GM04503 (cell line): ENCODE measurements at places on chromosomes 3 and 15.

DNA sequence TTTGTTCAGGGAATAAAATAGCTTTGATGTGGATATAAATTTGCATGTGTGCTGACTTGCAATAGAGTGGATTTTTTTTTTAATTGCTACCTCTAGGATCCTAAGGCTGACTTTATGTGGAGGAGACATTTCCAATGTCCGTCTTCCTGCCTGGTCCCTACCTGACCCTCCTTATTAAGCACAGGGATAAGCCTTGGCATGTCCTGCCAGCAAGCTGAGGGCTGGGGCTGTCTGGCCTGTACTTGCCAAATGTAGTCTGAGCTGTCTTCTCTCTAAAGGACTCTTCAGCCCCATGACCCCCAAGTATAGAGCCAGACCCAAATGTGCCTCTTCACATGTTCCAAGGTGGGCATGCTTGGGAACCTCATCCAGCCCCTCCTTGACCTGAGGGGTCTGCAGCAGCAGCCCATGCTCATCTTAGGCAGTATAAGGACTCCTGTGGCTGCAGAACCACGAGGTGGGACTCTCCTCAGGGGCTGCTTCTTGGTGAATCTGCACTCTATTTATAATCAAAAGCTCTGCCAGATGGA lies 88.8 kb downstream of the CACNA1D start:
- no peak for DNase-seq

DNA sequence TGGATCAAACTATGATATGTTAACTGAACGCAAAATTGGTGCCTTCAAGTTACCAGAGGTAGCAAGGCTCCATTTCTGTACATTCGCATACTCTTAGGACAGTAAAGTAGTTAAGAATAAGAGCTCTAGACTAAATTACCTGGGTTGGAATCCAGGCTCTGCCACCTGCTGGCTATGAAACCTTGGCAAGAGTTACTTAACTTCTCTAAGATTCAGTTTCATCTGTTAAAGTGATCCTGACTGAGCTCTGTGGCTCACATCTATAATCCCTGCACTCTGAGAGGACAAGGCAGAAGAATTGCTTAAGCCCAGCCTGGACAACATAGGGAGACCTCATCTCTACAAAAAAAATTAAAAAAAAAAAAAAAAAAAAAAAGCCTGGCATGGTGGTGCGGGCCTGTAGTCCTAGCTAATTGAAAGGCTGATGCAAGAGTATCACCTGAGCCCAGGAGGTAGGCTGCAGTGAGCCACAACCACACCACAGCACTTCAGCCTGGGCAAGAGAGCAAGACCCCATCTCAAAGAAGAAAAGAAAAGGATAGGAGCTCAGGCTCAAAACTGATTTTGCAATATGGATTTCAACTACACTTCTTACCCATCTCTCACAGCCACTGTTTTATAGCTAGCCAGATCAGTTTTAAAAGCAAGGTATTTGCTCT lies 21.3 kb downstream of the GSK3B start:
- no peak for DNase-seq

GRCh38 chr3:53833053-53833645 lies 13.1 kb downstream of the CHDH start:
- no peak for DNase-seq

GRCh38 chr3:131711114-131711768 lies 208.5 kb upstream of the MRPL3 start:
- DNase-seq = no peak

- DNase-seq = no peak
These were observed 251.0 kb downstream of the ROBO1 start for GRCh38 chr3:79516795-79517194.

DNA sequence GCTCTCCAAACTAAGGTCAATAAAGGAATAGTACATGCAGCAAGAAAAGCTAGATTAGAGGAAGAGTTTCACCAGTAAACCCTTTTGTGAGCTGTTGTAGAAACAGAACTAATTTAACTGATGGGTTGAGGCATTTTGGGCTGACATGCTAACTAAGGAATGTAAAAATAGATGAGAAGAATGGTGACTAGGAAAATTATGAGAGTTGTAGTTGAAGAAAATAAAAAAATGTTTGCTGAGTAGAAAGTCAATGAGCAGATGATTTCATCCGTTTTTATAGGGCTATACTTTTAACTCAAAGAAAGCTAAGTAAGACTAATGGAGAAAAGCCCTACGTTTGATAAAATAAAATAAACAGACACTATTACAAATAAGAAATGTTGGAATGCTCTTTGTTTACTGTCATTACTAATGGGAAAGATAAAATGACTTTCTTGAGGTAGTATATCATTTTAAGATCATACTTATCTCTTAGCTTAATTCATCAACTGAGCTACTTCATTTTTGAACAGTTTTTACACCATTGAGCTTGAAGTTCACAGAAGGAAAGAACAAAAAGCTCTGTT lies 209.4 kb upstream of the DPH6 start:
- no peak for DNase-seq

DNA sequence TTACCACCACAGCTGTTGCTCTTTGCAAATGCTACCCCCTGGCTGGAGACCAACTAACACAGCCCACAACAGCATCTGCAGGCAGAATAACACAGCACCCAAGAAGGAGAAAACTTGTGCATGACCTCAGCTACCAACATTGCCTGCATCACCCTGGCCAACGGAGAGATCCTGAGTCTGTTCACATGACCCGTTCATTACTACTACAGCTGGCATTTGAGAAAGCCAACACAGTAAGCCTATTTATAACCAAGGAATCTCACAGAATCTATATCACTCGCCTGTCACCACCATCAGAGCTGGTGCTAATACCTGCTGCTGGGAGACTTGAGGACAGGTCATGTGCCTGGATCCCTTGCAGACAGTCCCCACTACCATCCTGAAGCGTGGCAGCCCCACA lies 215.2 kb downstream of the POLQ start:
- no peak for DNase-seq

DNA sequence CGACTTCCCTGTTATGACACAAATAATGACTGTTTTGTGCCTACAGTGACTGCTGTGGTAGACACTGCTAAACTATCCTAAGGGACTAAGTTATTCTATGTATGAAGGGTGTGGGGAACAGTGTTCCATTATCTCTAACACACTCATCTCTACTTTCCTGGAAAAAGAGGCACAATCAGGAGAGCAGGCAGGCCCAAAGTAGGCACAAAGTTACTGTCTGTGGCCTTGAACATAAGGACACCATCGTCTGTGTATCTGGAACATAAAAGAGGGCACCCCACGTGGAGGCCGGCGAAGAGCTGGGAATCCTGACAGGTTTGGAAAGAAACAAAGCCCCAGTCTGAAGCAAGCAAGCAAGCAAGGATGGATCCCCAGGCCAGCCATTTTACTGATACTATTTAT lies 1.5 kb downstream of the ABCC5 start:
- DNase-seq = no peak

- DNase-seq = peak; percentile 77
These were observed 70.3 kb upstream of the PRICKLE2 start for GRCh38 chr3:64295594-64295993.

- no peak for DNase-seq
These were observed 31.9 kb downstream of the SPATA16 start for GRCh38 chr3:173109143-173109542.

- DNase-seq = no peak
These were observed 19.8 kb downstream of the FANCD2OS start for GRCh38 chr3:10088256-10088655.

DNA sequence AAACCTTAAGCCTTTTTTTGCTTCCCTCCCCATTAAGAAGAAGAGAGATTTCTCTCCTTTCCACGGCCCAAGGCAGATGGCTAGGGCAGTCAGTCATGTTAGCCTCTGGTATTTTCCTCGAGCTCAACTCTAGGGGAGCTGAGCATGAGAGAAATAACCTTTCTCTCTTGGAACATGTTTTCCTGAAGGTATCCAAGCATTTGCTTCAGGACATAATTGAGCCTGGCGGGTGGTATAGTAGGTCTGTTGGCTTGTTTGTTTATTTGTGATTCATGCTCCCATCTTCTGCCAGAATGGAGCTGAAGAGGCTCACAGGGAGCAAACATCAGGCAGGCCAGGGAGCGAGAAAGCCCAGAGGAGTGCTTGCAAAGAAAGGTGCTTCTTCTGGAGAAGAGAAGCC lies 102.5 kb downstream of the MESD start:
- no peak for DNase-seq

GRCh38 chr3:129252748-129253147 lies 3.3 kb downstream of the COPG1 start:
- no peak for DNase-seq

DNA sequence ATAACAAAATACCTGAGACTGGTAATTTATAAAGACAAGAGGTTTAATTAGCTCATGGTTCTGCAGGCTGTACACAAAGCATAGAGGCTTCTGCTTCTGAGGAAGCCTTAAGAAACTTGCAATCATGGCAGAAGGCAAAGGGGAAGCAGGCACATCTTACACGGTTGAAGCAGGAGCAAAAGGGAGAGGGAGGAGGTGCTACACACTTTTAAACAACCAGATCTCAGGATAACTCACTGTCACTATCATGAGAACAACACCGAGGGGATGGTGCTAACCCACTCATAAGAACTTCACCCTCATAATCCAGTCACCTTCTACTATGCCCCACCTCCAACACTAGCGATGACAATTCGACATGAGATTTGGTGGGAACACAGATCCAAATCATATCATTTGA lies 54.4 kb downstream of the ATP8B4 start:
- DNase-seq = no peak

- no peak for DNase-seq
These were observed 143.5 kb downstream of the PDE8A start for GRCh38 chr15:85125056-85125661.

DNA sequence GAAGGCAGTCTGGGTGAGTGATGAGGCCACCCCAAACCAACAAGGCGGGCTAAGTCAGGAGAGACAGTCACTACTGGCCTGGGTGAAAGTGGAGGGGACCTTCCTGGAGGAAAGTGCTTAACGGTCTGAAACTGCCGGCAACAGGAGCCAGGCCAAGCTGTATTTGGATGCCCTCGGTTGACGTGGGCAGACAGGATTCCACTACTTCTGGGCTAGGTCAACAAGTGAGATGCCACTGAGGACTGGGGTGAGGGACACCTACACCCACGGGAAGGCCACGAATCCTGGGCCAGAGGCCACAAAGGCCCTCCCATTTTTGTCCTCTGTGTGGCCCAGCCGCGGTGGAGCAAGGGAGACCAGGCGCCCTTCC lies 12.3 kb downstream of the SPTBN5 start:
- DNase-seq = no peak
